ENCODE measurements at places on chromosomes 13 and 19.

DNA sequence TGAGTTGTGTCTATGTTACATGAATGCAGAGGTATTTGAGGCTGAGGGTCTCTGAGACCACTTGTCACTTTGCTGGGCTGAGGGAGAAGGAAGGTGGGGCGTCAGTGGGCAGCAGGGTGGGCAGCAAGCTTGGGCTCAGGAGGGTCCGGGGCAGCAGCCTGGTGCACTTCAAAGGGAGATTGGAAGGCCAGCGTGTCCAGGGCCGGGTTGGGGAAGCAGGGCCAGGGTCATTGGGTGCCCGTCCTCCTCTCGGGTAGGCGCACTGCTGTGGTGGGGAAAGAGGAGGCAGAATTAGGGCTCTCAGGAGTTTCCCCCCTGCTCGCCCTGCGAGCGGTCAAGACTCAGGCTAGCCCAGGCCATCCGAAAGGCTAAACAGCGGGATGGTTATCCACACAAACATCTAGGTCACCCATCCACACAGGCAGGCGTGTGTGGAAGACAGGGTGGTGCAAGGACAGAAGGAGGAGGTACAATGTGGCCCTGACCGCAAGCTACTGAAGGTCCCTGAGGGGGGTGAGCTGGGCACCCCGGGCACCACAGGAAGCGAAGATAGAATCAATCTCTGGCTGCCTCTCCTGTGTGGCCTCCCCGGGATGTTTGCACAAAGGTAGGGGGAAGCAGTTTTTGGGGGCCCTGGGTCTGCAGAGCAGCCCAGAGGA, 37.7 kb downstream of the MYO9B start:
- no peak for DNase-seq

- no peak for DNase-seq
Measured at GRCh38 chr19:33365691-33366090, 7.8 kb upstream of the CEBPG start.

DNA sequence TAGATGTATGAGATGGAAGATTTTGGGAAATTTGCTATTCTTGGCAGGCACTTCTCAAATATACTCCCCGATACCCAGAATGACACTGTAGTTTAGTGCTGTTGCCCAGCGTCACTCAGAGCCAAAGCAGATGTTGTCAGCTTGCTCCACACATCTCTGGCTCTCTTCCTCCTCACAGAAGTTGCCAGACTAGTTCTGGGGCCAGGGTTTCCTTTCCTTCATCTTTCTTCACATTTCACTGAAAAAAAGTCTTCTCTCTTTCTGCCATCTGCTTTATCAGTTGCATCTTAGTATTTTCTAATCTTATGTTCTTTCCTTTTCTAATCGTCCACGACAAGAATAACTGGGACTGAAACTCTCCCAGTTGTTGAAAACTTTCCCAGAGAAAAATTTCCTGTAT, 251.4 kb downstream of the RGCC start:
- DNase-seq, result no peak

- DNase-seq, result no peak
Measured at GRCh38 chr13:49456156-49456555, 12.1 kb downstream of the SETDB2 start.

DNA sequence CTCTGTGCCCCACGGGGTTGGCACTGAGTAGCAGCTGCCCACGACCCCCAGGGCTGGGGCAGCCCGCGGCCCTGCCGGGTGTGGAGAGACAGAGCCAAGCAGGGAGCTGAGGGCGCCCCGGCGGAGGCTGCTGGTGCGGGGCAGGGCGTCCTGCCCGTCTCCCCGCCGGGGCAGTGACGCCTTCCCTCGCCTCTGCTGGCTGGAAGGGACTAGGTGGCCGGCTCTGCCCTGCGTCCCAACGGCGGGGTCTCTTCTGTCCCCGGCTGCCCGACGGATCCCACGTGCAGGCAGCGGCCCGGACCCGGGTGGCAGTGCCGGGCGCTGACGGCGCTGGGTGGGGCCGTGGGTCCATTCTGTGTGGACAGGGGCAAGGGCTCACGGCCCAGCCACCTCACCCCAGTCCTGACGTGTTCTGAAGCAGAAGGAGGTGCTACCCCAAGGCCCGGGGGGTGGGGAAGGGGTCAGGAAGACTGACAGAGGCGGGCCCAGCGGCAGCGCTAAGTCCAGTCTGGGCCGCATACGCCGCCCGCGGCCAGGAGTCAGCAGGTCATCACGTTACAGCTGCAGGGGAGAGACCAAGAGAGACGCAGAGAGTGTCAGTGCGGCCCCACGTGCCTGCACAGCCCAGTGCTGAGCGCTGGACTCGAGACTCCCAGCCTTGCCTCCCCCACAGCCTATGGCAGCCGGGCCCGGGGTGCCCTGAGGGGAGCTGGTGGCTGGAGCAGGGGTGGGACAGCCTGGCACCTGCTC, 15.1 kb upstream of the PLPP2 start:
- no peak for DNase-seq

DNA sequence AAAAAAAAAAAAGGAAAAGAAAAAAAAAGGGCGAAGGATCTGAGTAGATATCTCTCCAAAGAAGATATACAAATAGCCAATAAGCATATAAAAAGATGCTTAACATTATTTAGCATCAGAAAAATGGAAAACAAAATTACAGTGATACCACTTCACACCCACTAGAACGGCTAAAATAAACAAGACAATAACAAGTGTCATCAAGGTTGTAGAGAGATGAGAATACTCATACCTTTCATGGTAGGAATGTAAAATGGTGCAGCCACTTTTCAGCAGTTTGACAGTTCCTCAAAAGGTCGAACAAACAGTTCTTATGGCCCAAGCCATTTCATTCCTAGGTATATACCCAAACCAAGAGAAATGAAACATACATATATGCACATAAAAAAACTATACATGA, 33.5 kb downstream of the FOXO1 start:
- DNase-seq, result no peak

- no peak for DNase-seq
Measured at GRCh38 chr13:23411220-23411619, 22.3 kb downstream of the SACS start.

DNA sequence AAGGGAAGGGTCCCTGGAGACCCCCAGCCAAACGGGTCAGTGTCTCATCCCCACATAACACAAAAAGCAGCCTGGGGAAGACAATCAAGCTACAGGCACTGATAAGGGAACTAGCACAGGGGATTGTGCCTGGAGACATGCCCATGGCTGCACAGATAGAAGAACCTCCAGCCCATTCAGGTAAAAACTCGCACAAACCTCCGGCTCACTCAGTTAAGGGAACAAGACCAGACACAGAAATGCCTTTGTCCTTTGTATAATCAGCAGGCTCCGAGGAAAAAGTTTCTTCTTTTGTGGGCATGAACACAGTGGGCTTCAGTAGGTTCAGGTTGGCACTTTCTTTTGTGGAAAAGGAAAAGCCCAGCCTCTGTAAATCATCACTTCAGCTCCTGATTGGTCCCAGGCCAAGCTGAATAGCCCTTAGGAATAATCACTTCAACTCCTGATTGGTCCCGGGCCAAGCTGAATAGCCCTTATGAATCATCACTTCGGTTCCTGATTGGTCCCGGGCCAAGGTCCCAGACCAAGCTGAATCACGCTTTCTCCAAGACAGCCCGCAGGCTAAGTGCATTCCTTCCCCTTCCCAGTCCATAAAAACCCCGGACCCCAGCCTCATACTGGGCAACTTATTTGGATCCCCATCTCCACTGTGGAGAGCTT, 5.0 kb upstream of the ZNF230 start:
- DNase-seq, result no peak

DNA sequence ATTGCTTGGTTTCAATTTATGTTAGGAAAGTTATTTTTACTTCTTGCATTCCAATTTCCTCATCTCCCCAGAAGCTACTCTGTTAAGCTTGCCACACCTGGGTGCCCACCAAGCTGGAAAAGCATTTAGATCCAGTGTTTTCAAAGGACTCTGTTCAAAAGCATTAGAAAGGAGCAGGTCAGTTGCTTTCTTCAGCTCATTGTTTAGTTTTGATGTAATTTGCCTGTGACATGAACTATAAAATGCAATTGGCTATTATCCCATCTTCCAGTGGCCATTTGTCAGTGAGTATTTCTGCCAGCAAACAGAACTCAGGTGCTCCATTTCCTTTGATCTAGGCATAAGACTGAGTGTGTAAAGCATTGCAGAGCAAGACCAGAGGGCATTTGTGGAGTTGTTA, 46.7 kb upstream of the RNF113B start:
- DNase-seq, result no peak

DNA sequence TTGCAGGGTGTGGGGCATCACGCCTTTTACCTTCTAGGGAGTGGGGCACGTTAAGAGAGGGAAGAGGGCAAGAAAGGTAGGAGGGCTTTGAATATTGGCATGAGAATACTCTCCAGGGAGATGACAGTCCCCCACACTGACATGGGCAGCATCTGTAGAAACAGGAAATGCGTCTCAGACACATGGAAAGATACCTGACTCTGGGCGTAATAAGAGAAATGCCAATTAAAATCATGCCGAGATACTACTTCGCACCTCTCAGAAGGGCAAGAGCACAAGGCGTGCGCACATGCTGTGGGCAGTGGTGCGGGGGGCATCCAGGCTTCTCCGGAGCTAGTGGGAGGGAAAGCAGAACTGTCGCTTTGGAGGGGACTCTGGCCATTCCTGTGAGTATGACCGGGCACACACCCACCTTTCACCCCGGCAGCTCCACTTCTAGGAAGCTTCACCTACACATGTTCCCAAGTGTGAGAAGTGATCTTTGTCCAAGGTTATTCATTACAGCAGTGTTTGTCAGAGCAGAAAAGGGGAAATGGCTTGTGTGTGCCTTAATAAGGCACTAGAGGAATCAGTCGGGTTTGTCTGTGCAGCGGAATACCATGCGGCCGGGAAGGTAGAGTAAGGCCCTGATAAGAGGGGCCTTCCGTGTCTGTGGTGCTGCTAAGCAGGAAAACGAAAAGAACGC, 99.5 kb downstream of the SIPA1L3 start:
- no peak for DNase-seq

DNA sequence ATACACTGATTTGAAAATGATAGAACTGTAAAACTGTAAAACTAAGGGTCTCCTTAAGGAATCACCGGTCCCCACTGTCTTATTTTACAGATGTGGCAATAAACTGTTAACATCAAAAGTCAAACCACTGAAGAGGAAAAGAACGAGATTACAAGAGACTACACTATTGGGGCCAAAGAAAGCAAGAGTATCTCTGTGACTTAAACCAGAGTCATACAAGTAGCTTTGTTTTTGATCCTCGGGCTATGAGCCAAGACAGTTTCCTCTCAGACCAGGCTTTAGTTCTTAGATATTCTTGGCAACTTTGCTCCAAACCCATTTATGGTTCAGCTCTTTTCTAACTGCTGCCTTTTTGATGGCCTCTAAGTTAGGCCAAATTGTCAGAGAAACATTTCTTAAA, 113.8 kb downstream of the TBC1D4 start:
- DNase-seq, result no peak

DNA sequence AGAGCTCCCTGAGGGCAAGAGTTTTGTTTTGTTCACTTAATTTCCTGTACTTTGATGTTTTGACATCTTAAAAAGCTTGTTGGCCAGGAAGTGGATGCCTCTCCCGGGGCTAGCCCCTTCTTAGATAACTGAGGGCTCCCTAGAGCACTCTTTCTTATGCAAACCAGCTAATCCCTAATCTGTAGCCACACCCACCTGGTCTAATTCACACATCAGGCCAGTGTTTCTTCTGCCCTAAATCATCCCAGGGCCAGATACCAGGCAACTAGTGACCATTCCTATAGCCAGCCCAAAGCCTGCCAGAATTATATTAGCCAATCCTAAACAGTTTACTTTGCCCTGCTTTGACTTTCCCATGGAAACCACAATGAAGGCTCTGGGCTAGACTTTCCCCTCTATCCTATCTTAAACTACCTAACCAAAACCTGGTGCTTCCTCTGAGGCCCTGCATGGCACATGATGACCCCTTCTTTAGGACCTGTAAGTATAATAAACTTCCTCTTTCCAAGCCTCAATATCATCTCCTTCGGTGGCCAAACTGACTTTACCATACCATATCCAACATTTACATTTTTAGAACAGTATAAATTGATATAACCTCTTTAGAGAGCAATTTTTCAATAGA, 24.8 kb downstream of the WBP4 start:
- DNase-seq, result no peak

DNA sequence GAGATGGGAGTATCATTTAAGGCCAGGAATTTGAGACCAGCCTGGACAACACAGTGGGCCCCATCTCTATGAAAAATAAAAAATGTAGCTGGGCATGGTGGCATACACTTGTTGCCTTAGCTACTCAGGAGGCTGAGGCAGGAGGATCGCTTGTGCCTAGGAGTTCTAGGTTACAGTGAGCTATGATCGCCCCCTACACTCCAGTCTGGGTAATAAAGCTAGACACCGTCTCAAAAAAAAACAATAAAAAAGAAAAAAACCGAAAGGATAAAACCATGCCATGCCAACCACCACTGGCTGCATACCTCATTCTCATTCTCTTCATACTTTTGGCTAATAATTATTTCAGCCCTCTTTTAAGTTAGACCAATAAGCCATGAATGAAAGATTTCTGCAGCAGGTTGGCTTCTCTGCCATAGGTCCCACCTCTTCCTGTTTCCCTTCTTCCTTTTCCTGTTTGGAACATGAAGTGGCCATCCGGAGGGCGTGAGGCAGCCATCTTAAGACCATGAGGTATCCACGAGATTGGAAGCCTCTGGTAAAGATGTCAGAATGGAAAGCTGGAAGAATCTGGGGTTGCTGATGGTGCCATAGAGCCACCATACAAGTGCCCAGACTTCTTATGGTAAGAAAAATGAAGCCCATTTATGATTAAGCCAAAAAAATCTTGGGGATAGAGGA, 171.3 kb downstream of the CACNA1A start:
- no peak for DNase-seq

GRCh38 chr13:102003848-102004570, 397.8 kb downstream of the FGF14 start:
- DNase-seq, result no peak

DNA sequence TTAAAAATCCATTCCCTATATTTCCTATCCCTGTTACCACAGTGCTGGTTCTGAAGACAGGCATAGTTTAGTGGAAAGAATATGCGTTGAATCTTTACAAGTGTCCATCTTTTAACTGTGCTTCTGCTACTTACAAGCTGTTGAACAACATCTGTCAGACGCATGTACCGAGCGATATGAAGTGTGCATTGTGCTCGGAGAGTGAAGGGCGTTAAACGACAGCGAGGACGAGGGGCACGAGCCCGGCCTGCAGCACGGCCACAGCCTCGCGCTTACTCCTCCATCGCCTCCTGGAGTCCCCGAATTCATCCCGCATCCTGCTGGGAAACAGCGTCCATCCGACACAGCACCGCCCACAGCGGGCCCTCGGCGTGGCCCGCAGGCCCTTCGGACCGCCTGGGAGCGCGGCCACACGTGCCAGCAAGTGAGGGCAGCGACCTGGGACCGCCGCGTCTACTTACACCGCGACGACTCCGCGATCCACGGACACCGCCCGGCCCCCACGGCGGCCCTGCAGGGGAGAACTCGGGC, 514 bp downstream of the PCID2 start:
- DNase-seq, result peak; percentile 41

DNA sequence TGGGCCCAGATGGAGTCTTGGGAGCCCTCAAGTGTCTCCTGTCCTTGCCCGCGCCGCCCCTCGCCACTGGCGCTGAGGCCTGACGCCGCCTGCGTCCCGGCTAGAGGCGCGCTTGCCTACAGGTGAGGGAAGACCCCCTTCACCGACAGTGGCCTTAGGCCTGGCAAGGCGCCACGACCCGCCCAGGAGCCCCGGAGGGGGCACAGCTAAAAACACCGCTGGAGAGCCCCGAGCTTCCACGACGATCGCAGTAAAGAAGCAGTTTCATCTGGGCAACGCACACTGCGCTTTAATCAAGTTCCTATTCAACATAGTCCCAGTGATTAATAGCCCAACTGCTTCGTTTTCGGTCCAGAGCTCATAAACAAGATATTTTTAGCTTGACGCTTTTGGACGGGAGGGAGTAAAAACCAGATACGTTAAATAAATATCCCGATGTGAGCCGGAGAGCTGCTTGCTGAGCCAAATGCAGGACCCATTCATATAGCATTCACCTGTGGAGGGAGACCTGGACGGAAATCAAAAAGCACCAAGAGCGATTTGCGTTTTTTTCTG, 1.5 kb upstream of the CEBPA start:
- DNase-seq, result no peak
